ENCODE measurements at places on chromosomes 13 and 19.

DNA sequence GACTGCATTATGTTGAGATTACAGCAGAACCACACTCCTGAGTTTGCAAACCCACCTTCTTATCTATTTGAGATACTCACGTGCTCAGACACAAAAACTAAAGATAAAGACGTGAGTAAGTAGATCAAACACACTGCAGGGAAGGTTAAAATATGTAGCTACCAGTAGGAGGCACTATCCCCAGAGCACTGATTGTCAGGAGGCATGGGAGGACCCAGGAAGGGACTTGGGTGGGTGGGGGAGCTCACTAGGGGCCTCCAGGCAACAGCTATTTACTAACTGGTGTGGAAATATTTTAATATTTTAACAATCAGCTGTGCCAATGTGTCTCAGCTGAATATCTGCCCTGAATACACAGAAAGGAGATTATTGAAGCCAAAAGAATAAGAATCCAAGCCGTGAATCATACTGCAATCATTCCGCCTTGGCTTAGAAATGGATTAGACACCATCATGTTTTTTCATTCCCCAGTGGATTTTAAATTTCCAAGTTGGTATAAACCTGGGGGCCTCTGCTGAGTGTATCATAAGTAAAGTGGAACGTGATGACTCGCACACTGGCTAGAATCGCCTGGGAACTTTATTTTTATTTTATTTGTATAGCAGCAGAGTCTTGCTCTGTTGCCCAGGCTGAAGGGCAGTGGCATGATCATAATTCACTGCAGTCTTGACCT is 73.2 kb upstream of the CACNA1A start:
- no peak for DNase-seq

GRCh38 chr19:47363758-47364531 is 14.8 kb downstream of the DHX34 start:
- no peak for DNase-seq

DNA sequence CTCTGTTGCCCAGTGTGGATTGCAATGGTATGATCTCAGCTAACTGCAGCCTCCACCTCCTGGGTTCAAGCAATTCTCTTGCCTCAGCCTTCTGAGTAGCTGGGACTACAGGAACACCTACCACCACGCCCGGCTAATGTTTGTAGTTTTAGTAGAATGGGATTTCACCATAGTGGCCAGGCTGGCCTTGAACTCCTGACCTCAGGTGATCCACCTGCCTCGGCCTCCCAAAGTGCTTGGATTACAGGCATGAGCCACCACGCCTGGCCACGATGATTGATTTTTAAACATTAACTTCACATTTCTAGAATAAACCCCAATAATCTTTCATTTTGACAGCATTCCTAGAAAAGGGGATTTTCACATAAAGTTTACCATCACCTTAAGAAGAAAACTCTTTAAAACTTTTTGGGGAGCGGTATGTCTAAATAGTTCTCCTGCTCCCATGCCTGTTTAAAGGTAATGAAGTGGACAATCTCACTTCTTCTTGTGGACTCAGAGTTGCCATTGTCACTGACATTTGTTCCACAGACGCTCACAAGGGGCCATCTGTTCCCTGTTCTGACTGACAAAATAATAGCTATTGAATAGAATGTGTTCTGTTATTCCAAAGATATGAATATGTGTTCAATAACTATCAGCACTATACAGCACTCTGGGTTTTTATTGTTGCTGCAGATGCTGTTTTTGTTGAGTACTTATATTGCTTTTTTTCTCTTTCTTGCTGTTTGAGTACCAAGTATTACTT is 66.1 kb upstream of the C1QTNF9B start:
- no peak for DNase-seq

DNA sequence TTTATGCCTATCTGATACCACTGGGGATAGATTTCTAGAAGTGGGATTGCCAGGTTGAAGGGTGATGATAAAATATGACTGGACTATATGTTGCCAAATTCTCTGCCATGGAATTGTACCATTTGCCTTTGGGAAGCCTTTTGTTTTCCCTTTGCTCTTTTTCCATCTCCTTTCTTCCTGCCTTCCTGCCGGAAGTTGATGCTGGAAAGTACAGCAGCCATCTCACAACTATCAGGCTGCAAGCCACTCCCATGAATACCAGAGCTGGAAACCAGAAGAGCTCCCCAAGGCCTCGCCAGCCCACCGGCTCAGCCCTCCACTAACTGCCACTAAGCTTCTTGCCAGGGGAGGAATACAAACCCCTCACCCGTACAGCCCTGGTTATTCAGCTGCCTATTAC is 29.7 kb downstream of the ZIC5 start:
- no peak for DNase-seq

GRCh38 chr13:40562975-40563349 is 103.5 kb downstream of the FOXO1 start:
- no peak for DNase-seq

- DNase-seq: no peak
Observed at GRCh38 chr13:90272356-90272755, 1075.1 kb upstream of the MIR17HG start.

GRCh38 chr13:112133499-112134390 is 66.8 kb downstream of the SOX1 start:
- DNase-seq: no peak

GRCh38 chr13:91361755-91362271 is 14.3 kb downstream of the MIR17HG start:
- no peak for DNase-seq

DNA sequence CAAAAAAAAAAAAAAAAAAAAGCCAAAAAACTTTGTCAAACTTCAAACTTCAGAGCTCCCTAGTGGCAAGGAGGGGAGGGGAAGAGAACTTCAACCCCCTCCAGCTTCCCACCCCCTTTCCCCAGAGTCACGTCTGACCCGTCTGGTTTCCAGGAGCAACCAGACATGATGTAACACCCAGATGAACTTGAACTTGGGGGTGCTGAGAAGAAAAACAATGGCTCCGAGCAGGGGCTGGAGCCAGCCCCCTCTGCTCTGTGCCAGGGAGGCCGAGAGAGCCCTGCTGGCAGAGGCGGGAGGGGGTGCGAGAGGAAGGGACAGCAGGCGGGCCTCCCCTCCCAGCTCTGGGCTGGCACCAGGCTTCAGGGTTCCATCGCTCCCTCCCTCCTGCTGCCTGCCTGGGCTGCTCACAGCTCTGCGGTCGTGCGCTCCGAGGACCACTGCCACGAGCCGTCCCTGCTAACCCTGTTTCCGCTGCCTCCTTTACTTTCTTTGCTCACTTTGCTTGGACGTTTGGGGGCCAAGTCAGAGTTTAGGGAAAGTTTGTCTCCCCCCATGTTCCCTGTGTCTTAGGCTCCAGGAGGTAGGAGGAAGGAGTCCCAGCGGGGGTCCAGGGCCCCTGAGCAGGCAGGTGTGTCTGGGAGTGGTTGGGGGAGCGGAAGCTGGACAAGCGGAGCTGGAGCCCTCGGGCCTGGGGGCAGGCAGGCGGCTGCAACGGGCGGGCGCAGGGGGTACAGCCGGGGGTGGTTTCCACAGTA is 11.1 kb downstream of the LYL1 start:
- no peak for DNase-seq

- DNase-seq: no peak
Observed at GRCh38 chr13:19591864-19592263, 30.5 kb upstream of the TPTE2 start.

DNA sequence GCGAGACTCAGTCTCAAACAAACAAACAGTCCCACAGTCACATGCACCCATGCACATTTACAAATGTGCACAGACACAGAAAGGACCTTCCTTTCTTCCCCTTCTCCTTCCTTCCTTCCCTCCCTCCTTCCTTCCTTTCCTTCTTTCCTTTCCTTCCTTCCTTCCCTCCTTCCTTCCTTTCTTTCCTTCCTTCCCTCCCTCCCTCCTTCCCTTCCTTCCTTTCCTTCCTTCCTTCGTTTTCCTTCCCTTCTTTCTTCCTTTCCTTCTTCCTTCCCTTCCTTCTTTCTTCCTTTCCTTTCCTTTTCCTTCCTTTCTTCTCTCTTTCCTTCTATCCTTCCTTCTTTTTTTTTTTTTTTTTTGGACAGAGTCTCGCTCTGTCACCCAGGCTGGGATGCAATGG is 16.2 kb upstream of the EBI3 start:
- no peak for DNase-seq

GRCh38 chr13:110541526-110541920 is 20.0 kb downstream of the RAB20 start:
- no peak for DNase-seq

GRCh38 chr13:109990296-109990695 is 203.9 kb upstream of the IRS2 start:
- no peak for DNase-seq

DNA sequence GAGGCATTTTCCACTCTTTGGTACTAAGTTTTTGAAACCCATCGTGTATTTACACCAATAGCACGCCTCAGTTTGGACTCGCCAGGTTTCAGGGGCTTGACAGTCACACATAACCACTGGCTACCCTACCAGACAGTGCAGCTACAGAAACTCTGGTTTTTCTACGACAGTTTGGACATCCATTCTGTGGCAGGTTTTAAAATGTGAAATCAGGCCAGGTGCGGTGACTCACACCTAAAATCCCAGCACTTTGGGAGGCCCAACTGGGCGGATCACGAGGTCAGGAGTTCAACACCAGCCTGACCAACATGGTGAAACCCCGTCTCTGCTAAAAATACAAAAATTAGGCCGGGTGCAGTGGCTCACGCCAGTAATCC is 13.2 kb downstream of the KDELR1 start:
- no peak for DNase-seq

- no peak for DNase-seq
Observed at GRCh38 chr13:94778986-94779385, 66.6 kb upstream of the SOX21 start.

DNA sequence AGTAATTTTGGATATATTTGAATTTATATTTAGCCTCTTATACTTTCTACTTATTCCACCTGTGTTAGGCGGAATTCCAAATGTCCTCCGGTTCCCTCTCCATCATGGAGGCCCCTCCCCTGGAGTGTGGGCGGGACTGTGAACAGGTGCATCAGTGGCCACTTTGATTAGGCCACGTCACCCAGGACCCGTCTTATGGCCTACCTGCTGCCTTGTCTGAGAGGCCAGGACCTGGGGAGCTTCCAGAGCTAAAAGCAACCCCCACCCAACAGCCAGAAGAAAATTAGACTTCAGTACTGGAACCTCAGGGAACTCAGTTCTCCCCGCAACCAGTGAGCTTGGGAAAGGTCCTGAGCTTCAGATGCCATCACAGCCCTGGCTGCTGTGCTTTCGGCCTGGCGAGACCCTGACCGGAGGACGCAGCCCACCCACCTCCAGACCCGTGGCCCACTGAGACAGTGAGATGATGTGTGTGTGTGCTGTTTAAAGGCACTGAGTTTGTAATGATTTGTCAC is 200.2 kb upstream of the SOX1 start:
- no peak for DNase-seq

DNA sequence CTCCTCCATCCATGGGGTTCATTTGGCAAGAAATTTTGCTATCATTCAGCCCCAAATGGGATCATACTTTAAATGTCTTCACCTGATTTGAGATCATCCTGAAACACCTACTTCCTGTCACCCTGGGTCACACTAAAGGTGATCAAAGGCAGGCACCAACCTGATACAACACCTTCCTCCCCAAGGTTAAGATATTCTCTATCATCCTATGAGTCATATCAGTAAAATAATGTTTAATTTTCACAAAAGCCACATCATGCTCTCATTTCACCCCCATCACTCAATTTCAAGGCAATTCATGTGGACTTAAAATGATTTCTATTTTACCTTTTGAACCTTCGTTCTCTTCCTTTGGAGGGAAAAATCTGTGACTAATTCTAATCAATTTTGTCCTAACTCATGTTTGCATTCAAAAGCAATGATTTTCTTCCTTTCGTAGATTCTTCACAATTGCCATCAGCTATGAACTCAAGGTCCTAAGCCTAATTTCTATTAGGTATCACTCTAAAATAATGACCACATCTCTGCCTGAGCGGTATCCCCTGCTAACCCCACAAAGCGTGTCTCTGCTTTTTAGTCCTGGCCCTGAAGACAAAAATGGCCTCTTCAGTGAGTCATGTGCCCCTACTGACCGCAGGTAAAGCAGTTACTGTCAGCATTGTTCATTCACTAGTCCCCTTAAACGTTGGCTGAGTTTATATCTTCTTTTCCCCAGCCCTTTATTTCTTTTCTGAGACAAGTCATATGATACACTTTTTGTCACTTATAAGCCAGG is 139.0 kb downstream of the SPRY2 start:
- DNase-seq: no peak

DNA sequence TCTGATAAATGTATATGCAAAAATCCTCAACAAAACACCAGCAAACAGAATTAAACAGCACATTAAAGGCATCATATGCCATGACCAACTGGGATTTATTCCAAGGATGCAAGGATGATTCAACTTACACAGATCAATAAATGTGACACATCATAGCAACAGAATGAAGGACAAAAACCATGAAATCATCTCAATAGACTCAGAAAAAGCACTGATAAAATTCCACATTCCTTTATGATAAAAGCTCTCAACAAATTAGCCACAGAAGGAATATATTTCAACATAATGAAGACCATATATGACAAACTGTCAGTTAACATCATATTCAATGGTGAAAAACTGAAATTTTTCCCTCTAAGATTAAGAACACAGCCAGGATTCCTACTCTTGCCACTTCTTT is 691.6 kb downstream of the DIAPH3 start:
- no peak for DNase-seq

DNA sequence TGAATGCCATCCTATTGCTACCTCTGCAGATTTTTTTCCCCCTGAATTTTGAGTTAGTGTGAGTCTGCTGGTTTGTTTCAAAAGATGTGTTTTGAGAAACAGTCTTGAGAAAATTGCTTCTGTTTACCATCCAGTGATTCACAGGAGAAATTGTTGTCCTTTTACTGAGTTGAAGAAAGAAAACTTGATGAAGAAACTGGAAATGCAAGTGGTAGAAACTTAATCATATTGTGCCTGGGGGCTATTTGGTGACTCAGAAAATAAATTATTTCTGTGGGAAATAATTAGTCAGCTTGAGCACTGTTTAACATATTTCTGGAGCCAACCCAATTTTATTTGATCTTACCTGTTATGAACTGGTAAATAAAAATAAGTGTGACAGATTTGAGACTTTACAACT is 35.4 kb downstream of the PAN3 start:
- no peak for DNase-seq

- DNase-seq: no peak
Observed at GRCh38 chr13:113327391-113327765, 30.3 kb downstream of the LAMP1 start.

- DNase-seq: no peak
Observed at GRCh38 chr19:1768248-1768647, 14.9 kb downstream of the ONECUT3 start.

GRCh38 chr19:14890643-14891379 is 4.9 kb upstream of the OR7A17 start:
- no peak for DNase-seq

GRCh38 chr13:88948501-88948900 is 1277.3 kb downstream of the SLITRK5 start:
- no peak for DNase-seq

All from GM12891 (cell line).